ENCODE measurements at places on chromosomes 4 and X.

DNA sequence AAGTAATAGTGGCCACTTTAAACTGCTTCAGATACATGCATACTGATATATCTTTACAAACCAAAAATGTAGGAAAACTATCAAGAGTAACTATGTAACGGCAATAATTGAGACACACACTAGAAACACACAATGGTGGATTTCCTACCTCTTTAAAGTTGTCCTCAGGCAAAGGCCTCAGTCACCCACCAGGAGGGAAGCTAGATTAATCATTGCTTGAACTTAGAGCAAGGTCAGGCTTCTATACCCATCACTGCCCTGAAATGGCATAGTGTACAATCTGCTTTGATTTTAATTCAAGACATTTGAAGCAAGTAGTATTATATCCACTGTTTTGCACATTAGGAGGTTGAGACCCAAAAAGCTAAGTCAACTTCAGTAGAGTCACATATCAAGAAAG lies 110.9 kb downstream of the AREG start:
- no peak for DNase-seq

DNA sequence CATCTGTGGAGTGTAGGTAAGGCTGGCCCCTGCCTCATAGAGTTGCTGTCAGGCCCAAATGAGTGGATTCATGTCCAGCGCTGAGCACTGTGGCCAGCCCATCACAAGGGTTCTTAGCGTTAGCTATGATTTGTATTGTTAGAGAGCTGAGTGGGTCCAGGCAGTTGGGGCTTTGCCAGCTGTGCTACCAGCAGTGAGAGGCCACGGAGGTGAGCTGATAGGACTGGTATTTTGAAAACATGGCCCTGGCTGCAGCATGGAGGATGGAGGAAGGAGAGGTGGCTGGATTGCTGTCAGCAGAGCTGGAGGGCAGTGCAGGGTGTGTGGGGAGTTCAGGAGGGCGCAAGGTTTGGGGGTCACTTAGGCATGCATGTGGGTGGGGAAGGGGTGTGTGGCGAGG lies 69.8 kb downstream of the PSAPL1 start:
- DNase-seq = no peak

GRCh38 chr4:145481942-145482208 lies 222 bp downstream of the SMAD1 start:
- DNase-seq = no peak

DNA sequence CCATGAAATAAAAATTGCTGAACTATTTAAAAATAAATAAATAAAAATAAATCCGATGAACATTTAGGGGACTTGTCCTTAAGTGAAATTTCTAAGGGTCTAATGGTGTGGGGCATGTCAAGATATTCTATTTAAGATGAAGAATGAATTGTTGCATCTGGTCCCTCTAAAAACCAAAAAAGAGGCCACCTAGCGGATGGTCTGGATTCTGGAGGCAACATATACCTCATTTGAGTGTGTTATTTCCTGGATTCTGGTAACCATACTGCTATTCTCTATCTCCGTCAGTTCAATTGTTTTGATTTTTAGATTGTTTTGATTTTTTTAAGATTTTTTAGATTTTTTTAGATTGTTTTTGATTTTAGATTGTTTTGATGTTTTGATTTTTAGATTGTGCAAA lies 28.3 kb downstream of the AGTR2 start:
- DNase-seq = no peak

DNA sequence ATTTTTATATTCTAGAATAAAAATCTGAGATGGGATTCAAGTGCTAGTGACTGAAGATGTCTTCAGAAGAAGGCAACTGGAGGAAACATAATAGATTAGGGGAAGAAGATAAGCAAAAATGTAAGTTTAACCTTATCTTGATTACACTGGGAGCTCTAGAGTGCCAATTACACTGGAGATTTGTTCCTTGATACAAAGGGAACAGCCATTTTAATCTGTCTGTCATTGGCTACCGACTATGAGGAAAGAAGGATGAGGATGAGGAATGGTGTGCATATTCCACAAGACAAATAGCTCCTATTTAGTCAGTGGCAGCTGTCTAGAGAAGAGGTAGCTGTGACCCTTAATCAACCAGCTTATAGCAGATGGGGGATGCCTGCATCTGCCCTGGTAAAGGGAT lies 1034.5 kb upstream of the IGFBP7 start:
- no peak for DNase-seq

GRCh38 chr4:84751707-84752106 lies 168.8 kb downstream of the CDS1 start:
- no peak for DNase-seq

DNA sequence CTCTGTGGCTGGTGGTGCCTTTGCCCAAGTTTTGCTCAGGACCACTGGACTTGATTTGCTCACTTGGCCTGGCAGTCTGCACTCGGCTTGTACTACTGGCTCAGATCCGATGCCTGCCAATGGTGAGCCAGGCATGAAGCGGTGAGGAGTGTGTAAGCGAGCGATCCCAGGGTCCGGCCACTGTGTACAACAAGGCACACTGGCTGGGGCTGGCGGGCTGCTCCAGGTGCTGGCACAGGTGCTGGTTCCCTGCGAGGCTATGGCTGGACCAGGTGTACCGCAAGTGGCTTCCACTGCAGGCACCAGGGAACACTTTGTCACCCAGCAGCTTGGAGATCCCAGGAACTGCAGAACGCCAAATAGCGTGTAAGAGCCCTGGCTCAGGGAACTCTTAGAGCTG lies 329.7 kb downstream of the CCSER1 start:
- DNase-seq = no peak

- DNase-seq = no peak
Measured at GRCh38 chr4:146310319-146311021, 96.1 kb downstream of the REELD1 start.

DNA sequence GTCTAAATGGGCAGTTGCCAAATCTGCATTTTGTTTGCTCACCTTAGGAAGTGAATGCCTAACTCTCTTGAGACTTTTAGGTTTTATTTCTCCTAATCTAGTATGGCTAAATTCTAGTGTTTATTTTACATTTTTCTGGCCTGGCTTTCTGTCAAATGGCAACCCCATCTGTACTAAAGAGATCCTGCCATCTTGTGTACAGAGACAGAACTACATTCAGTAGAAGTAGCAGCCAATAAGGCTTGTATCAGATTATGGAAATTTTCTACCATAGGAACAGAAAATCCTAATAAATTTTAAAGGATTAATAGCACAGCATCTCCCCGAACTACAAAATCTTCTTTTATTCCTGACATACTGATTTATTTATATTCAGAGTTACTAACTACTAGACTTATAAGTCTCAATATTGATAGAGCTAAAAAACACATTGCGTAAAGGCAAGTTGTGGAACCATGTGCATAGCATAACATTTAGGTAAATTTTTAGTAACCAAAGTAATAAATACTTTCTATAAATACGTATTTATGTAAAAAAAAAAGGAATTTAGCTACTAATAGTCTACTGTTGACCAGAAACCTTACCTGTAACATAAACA lies 45.5 kb downstream of the TMEM144 start:
- no peak for DNase-seq

DNA sequence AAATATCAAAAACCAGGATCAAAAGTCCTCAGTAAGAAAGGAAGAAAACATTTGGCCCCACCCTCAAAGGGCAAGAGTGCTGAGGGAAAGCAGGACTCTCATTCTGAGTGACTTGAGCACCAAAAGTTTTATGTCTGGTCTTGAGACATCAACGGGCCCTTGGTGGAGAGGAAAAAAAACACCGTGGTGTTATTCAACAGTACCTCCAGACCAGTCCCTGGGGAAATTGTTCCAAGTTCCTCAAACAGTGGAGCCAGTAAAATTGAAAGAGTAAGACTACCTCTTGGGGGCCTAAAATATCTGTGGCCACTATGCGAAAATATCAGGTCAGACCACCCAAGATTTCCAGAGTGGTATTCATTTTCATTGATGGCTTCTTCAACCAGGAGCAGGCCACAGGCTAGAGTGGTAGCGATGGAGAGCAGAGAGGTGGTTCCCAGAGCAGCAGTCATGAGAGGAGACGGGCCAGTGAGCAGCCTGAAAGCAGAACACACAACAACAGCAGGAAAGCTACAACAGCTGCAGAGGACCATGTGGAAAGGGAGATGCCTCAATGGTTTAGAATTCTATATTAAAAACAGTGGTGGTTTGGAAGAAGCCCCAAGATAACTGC lies 63.7 kb upstream of the RPL34 start:
- no peak for DNase-seq

- no peak for DNase-seq
Measured at GRCh38 chrX:119340606-119341205, 58.4 kb upstream of the SLC25A43 start.

GRCh38 chrX:75303795-75304194 lies 29.9 kb downstream of the UPRT start:
- DNase-seq = no peak

DNA sequence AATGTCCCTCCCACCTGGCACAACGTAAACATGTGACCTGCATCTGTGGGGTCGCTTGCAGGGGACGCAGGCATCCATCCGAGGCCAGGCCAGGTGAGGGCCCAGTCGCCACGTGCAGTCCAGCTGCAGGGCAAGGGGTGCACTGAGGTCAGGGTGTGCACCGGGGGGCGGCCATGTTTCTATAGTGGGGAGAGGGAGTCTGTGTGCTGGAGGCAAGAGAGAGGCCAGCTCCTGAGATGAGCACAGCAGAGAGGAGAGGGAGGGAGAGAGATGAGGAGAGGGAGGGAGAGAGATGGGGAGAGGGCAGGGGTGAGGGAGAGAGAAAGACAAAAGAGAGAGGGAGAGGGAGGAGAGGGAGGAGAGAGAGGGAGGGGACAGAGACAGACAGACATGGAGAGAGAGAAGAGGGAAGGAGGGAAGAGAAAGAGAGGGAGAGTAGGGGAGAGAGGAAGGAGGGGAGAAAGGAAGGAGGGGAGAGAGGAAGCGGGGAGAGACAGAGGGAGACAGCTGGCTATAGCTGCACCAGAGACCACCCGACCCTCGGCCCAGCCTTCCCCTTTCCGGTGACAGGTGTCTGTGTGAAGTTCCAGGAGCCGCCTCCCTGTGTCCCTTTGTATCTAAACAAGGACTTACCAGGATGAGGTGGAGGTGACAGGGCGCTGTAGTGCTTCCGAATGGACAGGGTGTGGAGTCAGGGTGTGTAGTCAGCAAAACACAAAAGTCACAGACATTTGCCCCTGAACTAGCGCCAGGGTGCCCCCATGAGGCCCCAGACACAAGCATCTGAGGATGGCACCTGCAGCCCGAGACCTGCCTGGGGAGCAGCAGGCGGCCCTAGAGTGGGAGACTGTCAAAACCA lies 68.7 kb downstream of the ADRA2C start:
- no peak for DNase-seq

DNA sequence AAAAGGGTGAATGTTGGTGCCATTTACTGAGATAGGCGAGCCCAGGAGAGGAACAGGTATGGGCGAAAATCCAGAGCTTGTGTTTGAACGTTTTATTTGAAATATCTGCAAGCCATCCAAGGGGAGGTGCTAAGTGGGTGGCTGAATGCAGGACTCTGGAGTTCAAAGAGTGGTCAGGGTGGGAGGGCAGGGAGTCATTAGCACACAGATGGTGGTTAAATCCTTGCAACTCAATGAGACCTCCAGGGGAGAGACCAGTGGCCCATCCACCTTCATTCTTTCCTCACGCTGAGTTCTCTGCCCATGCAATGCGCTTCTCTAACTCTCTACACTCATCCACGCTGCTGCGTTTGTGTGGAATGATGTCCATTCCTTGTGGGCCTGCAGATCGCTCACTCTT lies 101.1 kb downstream of the VCX3B start:
- DNase-seq = no peak

DNA sequence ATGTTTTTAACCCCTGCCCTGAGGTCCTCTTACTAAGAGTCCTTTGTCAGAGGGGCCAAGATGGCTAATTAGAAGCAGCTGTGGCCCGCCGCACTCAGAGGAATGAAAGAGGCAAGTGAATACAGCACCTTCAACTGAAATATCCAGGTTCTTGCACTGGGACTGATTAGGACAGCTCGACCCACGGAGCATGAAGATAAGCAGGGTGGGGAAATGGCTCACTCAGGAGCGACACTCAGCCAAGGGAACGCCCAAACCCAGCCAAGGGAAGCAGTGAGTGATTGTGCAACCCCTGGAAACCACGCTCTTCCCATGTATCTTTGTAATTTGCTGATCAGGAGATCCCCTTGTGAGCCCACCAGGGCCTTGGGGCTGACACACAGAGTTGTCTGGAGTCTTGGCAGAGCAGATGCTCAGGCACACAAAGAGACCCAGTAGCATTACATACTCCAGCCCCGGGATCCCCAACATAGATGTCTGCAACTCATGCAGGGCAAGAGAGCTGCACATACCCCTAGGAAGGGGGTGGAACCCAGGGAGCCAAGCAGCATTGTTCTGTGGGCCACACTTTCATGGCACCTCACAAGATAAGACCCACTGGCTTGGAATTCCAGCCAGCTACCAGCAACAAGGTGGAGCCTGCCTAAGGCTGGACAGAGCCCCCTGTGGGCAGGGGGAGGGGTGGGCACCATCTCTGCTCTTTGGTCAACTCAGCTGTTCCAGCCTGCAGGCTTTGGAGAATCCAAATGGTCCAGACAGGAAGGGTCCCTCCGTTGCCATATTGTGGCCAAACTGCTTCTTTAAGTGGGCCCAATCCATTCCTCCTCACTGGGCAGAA lies 23.3 kb downstream of the F8A3 start:
- no peak for DNase-seq

GRCh38 chrX:120310861-120311726 lies at the start of gene TMEM255A:
Gene TMEM255A, minus strand, starts transcription at chrX:120311461. Its CDS starts 152 bp downstream, at chrX:120311309.
- DNase-seq = no peak

- DNase-seq = no peak
Measured at GRCh38 chrX:18424482-18425198, 768 bp upstream of the CDKL5 start.

DNA sequence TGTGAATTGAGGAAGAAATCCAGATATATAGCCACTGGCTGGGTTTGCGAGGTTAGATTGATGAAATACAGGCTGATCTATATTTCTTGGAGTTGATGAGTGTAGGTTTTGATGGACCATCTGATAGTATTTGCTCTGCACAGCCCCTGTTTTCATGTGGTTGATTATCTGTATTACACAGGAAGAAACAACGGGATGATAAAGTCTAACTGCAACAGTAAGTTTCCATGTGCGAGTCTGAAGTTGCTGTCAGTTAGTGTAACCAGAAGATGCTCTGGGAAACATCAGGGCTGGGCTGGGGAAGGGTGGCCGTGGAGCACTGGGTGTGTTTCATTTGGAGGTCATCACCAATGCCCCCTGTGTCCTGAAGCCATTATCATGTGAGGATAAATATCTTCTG lies 148.4 kb upstream of the SFRP2 start:
- no peak for DNase-seq

DNA sequence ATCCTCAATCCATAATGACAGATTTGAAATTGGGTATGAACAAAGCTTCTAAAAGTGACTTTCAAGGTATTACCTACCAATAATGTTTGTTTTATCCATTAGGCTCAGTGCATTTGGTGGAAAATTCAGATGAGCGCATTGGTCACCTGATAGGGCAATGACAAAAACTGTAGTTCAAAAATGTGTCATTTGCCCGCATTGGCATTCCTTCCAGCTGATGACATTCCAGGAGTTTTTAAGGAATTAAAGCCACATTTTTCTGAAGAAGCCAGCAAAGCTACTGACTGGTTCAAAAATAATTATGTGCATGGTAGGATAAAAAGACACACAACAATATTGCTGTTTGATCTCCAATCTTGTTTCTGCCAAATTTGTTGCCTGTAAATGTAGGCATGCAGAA lies 473.4 kb upstream of the CPEB2 start:
- no peak for DNase-seq
